Activated CD4-positive, alpha-beta T cell treated with anti-CD3 and anti-CD28 coated beads, Interleukin-2, amount 50 U/mL, for 48 hours (primary cell): ENCODE measurements at places on chromosomes 2 and 18.

GRCh38 chr2:84283506-84283905 is 175.6 kb downstream of the SUCLG1 start:
- no peak for DNase-seq

- no peak for DNase-seq
These were observed 35.2 kb upstream of the NETO1 start for GRCh38 chr18:72903033-72903432.

DNA sequence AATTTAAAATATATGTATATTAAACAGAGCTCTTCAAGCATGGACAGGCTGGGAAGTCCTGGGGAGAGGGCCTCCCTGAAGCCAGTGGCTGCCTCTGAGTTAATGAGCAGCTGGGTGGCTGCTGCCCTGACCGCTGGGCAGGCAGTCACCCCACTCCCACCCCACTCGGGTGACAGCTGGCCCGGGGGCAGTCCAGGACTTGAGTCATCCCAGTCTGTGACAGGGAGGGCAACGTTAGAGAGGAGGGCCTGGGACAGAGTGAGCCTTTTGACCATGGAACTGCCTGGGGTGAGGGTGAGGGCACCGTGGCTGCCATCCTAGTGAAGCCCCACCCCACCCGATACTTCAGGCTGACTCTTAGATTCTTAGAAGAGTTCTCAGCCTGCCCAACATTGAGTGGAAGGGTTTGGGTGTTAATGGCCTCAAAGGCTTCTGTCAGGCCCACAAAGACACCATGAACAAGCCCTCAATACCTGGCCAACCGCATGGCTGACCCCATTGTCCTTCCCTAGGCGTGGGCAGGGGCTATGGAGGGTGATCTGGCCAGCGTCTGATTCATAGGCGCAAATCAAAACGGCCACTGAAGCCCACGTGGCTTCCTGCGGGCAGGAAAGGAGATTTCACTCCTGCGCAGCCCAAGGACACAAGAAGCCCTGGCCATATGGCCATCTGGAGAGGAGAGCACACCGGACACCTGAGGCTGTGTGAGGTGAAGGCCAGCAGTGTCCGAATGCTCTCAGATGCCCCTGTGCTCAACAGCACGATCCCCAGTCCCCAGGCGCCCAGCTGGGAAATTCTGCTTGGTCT is 47.5 kb downstream of the MRPS5 start:
- peak; percentile 31 for DNase-seq

DNA sequence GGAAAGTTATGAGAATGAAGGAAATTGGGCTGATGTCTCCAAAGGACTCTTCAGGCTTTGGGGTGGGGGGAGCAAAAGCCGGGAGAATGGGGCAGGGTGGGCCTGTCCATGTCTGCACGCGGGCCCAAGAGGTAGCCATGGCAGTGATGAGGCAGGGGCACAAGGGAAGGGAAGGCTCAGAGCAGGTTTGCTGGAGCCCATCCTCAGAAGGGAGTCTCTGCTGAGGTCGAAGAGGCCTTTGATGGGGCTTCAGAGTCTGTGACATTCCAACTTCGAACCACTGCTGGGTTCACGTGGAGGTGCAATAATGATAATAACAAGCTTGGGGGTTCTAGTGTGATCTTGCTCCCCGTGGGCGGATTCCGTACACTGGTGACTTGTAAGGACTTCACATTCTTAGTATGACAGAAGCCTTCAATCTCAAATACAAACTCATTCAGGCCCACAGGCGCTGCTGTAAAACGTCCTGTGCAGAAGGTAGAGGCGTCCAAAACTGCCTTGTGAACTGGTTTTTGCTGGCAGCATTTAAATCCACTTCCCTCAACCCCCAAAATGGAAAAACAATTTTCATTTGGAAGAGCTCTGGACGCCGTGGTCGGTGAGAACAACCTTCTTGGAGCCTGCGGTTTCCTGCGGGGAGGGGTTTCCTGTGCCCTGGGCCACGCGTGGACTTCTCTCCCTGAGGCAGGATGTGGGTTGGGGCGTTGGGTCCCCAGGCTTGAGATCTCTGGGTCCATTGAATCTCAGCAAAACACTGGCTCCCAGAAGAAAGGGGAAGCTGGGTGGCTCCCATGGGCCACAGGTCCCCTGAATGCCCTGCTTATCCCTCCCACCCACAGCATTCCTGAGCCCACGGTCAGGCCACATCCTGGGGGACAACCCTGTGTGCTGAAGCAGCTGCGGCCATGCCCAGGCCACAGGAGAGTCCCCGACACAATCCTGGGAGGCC is 151.0 kb downstream of the TPO start:
- peak; percentile 11 for DNase-seq

- DNase-seq = no peak
These were observed 39.8 kb downstream of the IMPA2 start for GRCh38 chr18:12021077-12021476.

DNA sequence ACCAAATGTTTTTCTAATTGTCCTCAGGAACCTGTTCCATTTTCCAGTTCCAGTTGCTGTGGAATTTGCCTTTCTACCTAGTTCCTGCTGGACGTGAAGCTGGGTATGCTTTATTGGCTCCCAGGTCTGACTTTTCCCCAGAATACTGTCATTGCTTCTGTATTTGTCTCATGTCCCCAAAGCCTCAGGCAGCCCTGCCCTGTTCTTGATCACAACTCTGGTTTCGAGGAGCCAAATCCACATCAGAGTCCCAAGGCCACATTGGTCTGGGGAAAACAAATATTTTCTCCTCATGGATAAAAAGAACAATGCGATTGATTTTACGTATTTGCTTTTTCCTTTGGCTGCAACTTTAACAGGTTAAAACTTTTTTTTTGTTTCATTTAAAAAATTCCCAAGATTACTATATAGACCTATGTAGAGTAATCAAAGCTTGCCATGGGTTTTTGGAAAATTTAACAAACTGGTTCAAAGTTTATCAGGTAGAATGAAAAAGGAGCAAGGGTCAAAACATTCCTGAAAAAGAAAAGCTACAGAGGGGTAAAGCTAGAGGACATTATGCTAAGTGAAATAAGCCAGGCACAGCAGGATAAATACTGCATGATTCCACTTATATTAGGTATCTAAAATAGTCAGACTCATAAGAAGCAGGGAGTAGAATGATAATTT is 85.2 kb downstream of the MDH1 start:
- no peak for DNase-seq

DNA sequence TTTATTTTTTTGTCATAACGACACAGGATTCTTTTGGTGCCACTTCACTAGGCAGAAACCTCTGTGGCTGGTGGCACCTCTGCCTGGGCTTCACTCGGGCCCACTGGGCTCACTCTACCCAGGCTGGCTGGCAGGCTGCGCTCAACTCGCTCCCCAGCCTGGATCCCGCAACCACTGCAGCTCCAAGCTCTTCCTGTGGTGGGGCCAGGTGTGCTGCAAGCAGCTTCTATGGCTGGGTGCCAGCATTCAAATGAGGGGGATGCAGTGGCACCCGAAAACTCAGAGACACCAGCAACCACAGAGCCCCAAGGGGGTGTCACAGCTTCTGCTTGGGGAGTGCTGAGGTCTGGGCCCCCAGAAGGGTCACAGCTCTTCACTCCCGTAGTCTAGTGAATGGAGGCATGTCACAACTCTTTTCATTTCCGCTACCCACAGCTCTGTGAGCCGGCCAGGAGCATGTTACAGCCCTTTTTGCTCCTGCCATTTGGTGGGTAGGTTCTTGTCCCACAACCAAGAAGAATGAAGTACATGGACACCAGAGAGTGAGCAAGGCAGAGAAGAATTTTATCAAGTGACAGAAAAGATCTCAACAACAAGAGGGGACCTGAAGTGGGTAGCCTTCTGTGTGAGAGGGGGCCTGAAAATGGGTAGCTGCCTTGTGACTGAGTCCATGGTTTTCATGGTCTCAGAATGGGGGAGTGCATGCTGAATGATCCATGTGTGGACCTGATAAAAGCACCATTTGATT is 170.1 kb downstream of the UBR3 start:
- DNase-seq = no peak

DNA sequence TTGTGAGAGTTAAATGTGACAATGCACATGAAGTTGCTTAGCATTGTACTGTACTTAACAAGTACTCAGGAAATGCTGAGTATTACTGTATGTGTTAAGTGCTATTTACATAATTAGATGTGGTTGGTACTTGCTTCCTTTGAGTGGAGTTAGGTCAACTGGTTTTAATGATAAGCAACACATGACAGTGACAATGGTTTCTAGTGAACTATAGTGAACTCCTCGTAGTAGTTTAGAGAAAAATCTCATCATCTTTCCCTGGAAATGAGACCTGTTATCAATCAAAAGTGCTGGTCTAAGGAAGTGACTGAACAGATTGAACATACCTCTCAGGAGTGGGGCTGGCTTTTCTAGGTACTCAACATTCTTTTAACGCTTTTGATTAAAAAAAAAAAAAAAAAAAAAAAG is 29.2 kb upstream of the ZDBF2 start:
- DNase-seq = no peak

DNA sequence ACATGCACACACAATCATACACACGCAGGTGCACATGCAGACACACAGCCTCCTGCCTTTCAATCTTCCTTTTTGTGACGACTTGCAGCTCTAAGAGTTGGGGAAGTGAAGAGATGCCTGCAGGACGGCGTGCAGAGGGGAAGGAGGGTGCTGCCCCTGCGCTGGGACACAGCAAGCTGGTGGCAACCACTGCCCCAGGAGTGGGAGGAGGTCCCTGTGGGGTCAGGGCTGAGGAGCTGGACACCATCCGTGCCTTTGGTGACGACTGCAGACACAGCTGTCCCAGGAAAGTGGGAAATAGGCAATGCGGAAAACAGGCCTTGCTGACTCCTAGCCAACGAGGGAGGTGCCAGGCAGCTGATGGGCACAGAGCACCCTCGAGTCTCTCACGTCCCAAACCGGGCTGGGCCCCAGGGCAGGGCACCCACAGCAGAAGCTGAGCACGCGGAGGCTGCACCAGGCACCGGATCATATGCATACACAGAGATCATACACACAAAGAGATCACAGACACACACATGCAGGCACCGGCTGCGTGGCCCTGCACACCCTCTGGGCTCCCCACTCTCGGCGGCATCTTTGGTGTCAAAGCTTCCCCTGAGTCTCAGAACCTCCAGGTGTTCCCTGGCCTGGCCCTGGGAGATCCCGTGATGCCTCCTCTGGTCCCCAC is 146.1 kb downstream of the PXDN start:
- no peak for DNase-seq

- DNase-seq = no peak
These were observed 1286.2 kb downstream of the SUCLG1 start for GRCh38 chr2:83172841-83173240.

GRCh38 chr2:160268151-160268781 is 68.2 kb upstream of the ITGB6 start:
- no peak for DNase-seq

- no peak for DNase-seq
These were observed 1211.7 kb upstream of the ACVR2A start for GRCh38 chr2:146633159-146633558.

- no peak for DNase-seq
These were observed 52.3 kb downstream of the IMPA2 start for GRCh38 chr18:12033643-12034025.

DNA sequence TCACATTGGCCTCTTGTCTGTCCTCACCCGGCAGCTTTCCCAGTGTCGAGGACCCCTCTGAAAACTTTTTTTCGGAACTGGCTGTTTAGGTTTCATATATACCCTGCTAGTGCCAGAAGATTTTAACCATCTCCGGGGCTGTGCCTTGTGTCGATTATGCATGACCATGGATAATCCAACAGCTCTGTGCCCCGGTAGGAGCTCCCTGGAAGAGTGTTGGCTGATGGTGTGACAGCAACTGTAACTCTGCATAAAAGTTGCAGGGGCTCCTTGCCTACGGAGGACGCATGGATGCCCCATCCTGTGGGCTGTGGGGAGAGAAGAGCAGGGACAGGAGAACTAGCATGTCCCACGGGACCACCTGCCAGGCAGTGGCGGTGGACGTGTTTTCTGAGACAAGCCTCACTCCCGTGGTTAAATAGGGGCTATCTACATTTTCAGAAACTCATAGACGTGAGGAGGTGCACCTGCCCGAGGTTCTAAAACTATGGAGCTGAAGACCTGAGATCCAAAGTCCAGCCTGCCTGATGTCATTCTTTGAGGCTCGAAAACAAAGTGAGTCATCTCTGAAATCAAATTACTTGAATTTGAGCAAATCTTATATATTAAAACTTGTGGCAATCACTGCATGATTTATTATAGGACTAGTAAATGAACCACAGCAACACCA is 437.2 kb upstream of the HS6ST1 start:
- DNase-seq = no peak

GRCh38 chr18:3083766-3084165 is 70.8 kb upstream of the LPIN2 start:
- no peak for DNase-seq

- no peak for DNase-seq
These were observed 321.9 kb upstream of the RAB12 start for GRCh38 chr18:8287196-8287885.

- DNase-seq = no peak
These were observed 203.6 kb downstream of the SLC8A1 start for GRCh38 chr2:40248294-40248693.

DNA sequence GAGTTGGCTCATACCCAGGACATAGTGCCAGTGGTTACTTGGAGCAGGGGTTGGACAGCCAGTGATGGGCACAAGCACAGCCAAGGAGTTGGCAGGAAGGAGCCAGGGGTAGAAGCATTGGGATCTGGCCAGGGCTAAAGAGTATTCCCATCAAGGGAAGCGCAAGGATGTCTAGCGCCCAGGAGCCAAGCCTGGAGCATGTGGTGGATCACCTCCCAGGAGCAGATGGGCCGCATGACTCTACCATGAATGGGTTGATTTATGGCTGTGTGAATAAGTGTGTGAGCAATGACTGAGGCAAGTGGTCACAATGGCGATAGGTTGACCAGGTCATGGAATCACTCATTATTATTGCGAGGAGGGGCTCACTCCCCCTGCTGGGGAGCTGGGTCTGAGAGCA is 111.1 kb downstream of the FHOD3 start:
- no peak for DNase-seq

- no peak for DNase-seq
These were observed 19.8 kb downstream of the DTNA start for GRCh38 chr18:34729740-34730355.
